AG10803 (cell line): ENCODE measurements at places on chromosomes 3 and 15.

- no peak for DNase-seq
Observed at GRCh38 chr3:173092038-173092437, 49.0 kb downstream of the SPATA16 start.

DNA sequence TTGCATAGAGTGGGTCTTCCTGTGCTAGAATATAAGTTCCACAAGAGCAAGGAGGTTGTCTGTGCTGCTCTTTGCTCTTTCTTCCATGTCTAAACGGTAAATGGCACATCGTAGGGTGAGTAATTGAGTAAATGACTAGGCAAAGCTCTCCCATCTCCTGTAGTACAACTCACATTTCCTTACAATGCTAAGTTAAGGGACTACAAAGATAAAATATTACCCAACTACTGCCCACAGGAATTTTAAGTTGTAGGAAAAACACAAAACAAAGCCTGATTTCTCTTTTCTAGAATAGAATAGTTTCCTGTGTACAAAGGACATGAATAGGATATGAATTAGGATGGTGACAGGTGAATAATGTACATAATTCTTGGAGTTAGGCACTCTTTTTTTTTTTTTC, 19.9 kb upstream of the LRIG1 start:
- peak; percentile 22 for DNase-seq

DNA sequence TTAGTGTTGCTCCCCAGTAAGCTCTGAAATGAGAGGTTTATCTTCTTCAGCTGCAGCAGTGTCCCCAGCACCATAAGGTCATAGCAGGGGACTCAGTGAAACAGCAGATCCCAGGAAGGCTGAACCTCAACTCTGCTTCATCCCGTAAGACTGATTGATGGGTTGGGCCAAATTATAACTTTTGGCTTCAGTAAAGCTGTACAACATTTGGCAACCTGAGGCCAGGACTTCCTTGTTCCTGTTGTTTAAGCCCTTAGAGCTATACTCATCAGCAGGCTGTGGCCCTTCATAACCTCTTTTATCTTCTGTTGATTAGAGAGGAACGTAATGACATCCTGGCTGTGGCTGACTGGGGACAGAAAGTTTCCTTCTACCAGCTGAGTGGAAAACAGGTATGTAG, 29.0 kb downstream of the IFT122 start:
- no peak for DNase-seq

DNA sequence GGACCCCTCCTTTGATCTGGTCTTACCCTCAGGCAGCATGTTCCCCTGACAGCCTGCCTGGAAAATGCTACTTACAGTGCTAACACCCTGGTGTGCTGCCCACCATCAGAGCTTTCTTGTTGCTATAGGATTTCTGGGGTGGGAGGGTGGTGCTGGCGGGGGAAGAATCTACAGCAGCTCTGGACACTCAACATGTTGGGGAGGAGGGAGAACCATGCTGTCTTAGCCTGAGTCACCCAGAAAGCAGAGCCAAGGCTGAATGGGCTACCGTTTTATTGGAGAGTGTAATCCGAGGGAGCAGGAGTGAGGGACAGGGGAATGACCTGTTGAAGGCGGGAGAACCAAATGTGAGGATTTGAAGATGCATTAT, 45.6 kb downstream of the MFSD1 start:
- peak; percentile 9 for DNase-seq

- peak; percentile 56 for DNase-seq
Observed at GRCh38 chr15:48472756-48473155, 141.5 kb downstream of the DUT start.

- no peak for DNase-seq
Observed at GRCh38 chr15:56528136-56528535, 63.2 kb upstream of the MNS1 start.

- peak; percentile 4 for DNase-seq
Observed at GRCh38 chr15:37973856-37974255, 39.4 kb downstream of the TMCO5A start.

DNA sequence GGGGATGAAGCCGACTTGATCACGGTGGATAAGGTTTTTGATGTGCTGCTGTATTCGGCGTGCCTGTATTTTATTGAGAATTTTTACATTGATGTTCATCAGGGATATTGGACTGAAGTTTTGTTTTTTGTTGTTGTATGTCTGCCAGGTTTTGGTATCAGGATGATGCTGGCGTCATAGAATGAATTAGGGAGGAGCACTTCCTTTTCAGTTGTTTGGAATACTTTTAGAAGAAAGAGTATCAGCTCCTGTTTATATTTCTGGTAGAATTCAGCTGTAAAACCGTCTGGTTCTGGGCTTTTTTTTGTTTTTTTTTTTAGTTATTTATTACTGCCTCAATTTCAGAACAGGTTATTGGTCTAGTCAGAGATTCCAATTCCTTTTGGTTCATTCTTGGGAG, 93.7 kb downstream of the SLC25A26 start:
- no peak for DNase-seq

DNA sequence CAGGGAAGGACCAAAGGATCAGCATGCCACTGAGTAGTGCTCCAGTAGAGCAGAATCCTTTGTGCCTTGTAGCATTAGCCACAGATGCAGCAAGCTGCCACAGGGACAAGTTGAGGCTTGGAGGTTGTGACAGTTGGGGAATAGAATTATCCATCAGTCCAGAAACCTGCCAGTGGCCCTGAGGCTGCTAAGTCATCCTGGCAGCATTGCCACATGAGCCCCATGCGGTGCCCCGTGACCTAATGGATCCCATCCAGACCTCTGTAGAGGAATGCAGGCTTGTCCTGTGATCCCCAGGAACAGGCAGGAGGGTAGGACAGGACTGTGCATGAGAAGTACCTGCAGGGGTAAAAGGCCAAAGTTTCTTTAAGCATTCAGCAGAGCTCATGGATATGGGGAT, 51.7 kb downstream of the BOC start:
- no peak for DNase-seq

- DNase-seq = no peak
Observed at GRCh38 chr3:108388136-108389132, 92.1 kb downstream of the HHLA2 start.

GRCh38 chr15:70259028-70259424, 161.3 kb upstream of the TLE3 start:
- peak; percentile 78 for DNase-seq

DNA sequence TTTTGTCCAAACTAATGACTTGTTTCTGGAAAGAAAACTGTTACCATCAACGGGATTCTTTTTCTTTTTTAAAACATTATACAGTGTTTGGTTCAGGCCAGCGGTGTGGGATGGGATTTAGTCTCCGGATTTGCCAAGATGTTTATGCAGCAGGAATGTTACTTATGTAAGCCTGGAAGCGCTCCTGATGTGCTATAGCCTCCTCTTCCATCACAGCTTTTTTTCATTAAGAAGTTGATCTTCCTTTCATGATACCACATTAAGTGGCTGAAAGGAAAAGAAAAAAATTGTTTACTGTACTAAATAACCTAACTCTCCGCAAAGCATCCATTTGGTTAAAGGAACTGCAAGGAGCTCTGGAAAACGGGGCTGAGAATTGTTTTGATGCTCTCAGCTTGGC, 120.5 kb upstream of the ALDH1A3 start:
- peak; percentile 97 for DNase-seq

- peak; percentile 30 for DNase-seq
Observed at GRCh38 chr3:142180761-142181362, 31.5 kb upstream of the TFDP2 start.

GRCh38 chr15:52071570-52071969, 41.0 kb downstream of the BCL2L10 start:
- no peak for DNase-seq

DNA sequence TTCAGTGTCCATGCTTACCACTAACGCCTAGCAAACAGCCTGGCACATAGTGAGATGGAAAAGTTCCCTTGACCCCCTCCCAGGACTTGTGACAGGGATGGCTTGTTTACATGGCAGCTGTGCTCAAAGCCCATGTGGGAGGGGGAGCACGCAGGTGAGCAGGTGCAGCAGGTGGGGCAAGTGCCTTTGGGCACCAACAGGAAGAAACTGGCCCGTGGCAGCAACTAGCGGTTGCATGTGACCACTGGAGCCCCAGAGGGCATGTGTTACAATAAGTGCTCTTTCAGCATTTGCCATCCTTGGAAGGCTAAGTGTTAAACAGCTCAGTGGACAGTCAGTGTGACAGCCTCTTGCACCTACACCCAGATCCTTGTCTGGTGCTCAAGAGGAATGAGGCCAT, 734.6 kb downstream of the TUSC7 start:
- no peak for DNase-seq

DNA sequence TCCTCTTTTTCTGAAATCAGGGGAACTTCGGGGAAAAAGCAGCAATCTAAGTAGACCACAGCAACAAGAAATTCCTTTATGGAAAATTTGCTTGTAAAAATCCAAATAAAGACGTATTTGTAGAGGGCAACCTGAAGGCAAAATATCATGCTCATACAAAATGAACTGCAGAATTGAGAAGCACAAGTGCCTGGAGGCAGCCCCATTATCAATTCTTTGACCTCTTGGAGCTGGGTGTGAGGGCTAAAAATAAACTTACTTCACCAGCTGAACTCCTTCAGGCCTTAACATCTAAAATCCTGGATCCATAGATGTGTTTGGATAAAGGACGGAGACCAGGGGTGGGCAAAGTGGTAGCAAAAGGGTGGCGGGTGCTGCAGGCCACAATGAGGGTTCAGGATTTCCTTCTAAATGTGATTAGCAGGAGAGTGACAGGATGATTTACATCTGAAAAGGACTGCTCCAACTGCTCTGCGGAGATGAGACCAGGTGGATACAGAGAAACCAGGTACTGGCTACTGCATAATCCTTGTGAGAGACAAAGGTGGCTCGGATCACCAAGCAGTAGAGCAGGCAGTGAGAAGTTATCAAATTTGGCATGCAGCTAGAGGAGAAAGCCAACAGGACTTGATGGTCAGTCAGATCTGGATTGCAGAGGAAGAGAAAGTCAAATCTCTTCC, 81.7 kb upstream of the TJP1 start:
- DNase-seq = no peak

DNA sequence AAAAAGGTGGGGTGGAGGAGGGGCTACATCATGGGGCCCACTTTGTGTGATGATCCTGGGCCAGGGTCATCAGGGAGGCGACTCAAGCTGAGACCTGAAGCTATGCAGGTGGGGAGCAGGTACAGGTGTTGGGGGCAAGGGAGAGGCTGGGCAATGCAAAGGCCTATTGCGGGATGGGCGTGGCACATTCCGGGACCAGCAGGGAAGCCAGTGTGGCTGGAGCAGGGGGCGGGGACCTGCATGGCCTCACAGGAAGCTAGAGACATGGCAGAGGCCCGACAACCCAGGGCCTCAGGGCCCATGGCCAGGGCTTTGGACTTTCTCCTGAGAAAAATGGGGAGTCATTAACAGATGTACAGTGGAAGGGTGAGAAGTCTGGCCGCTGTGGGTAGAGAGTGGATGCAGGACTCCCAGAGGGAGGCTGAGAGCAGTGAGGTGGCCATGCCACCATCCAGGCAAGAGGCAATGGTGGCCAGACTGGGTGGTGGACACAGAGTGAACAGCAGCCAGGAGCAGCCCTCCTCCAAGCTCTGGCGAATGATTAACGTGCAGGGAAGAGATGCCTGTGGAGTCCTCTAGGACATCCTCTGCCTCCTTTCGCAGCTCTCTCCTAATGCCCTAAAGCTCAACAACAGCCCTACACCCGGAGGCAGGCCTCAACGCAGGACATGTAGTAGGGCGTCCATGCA, 122.6 kb upstream of the ATP2B2 start:
- no peak for DNase-seq

DNA sequence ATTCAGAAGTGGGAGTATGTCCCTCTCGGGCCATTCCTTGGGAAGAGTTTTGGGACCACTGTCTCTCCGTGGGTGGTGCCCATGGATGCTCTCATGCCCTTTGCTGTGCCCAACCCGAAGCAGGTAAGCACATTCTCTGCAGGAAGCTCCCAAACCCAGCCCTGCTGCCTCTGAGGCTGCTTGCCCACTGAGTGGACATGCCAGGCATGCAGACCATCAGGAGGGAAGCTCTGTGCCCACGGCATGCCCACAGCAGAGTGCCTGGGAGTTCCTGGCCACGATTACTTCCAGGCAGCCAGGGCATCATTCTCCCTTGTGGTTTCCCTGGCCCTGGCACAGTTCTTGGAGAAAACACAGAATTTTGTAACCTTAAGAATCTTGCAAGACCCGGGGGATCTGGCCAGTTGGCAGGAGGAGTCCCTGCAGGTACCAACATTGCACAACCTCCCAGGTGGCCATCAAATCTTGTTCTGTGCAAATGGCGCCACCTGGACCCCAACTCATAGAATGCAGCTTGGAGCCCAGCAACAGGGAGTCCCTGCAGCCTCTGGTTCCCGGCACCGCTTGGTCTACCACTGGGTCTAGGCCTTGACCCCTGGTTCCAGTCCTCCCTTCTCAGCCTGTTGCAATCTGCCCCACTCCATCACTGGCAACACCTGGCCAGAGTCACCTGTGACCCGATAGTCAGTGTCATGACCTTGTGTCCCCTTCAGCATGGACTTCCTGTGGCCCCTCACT, 20.4 kb downstream of the FAH start:
- DNase-seq = peak; percentile 32

DNA sequence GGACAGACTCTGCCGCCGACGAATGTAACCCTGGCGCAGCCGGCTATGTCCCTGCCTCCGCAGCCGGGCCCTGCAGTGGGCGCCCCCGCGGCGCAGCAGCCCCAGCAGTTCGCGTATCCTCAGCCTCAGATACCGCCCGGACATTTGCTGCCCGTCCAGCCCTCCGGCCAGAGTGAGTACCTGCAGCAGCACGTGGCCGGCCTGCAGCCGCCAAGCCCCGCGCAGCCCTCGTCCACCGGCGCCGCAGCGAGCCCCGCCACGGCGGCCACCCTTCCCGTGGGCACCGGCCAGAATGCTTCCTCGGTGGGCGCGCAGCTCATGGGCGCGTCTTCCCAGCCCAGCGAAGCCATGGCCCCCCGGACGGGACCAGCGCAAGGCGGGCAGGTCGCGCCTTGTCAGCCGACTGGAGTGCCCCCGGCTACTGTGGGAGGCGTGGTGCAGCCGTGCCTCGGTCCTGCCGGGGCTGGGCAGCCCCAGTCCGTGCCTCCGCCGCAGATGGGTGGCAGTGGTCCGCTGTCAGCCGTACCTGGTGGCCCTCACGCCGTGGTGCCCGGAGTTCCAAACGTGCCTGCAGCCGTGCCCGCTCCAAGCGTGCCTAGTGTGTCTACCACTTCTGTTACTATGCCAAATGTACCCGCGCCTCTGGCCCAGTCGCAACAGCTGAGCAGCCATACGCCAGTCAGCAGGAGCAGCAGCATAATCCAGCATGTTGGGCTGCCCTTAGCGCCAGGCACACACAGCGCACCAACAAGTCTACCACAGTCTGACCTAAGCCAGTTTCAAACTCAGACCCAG, 2.4 kb downstream of the TSC22D2 start:
- DNase-seq = no peak

- no peak for DNase-seq
Observed at GRCh38 chr3:184682671-184683070, 29.2 kb downstream of the MAGEF1 start.
